Activated naive CD8-positive, alpha-beta T cell treated with anti-CD3 and anti-CD28 coated beads, Interleukin-2, amount 10 ng/mL, durations not matched to agents 7 days and 5 days (primary cell): ENCODE measurements at places on chromosomes 13 and 19.

- DNase-seq = no peak
Observed at GRCh38 chr19:10219678-10220077, 11.5 kb downstream of the S1PR2 start.

GRCh38 chr19:4971424-4971793 is 2.5 kb downstream of the KDM4B start:
- DNase-seq = peak; percentile 45

DNA sequence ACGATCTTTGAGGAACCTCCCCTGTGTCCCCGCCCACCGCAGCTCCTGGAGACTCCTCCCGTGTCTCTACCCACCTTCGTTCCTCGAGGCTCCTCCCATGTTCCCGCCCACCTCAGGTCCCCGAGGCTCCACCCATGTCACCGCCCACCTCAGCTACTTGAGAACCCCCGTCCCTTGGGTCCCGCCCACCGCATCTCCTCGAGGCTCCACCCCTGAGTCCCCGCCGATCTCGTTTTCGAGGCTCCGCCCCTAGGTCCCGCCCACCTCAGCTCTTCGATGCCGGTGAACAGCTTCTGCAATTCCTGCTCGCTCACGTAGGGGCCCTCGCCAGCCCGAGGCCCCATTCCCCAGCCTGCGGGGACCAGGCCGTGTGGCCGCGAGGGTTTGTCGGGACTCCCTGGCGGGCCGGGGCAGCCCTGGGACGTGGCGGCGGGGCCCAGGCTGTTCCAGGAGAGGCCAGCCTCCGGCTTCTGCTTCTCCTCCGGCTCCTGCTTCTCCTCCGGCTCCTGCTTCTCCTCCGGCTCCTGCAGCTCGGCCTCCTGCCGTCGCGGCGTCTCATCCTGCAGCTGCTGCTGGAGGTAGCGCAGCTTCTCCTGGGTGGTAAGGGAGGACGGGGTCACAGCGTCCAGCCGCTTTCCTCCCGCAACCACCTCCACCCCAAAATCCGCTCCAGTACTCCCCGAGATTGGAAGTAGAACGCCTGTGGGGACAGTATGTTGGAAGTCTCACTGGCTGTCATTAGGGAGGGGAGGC is 16.7 kb downstream of the TSKS start:
- DNase-seq = peak; percentile 46

DNA sequence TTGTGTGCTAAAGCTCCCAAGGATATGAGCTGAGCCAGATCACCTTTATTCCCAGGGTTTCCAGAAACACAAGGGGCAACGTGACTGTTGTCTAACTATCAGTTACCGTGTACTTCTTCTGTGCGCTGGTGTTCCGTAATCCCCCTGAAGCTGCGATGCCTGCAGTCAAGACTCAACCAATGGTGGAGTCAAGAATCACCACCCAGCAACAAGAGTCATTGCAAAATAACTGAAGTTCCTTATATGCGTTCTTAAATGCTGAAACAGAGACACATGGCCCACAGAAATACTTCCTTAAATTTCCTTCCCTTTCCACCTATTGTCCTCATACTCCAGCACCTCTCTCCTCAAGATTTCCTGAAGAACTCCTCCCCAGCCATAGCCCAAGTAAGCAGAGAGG is 200.2 kb downstream of the KATNAL1 start:
- DNase-seq = no peak

DNA sequence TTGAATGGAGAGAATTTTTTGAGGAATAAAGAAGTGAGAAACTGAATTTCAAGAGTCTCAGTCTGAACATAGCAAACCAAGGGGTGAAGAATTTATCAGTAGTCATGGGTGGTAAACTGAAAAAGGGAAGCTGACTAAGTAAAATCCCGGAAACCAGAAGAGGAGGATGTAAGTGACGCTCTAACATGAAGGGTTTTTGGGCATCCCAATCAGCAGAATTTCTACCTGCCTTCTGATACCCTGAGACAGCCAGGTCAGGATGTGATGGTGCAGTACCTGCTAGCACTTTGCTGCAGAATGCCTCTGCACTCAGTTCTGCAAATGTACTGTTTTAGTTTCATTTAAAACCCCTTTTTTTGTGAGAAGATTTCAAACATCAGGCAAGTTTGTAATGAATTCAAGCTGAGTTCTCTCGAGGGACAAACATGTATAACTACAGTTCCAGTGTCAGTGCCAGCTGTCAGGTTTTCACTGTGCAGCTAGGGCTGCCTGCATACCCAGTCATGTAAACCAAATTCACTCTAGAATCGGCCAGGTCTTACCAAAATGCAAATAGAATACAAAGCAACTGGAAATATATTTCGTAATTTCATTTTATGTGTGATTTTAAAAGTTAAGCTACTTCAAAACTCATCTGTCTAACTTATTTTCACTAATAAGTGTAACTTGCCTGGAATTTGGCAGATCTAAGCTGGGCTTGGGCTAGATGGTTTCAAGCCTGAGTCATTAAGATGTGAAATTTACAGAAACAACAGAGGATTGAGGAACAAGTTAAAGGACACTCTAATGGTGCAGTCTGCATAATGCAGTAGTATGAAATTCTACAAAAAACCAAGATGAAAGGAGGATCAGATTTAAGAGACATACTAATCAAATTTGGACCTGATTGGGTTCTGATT is 13.8 kb downstream of the METTL21C start:
- DNase-seq = no peak

DNA sequence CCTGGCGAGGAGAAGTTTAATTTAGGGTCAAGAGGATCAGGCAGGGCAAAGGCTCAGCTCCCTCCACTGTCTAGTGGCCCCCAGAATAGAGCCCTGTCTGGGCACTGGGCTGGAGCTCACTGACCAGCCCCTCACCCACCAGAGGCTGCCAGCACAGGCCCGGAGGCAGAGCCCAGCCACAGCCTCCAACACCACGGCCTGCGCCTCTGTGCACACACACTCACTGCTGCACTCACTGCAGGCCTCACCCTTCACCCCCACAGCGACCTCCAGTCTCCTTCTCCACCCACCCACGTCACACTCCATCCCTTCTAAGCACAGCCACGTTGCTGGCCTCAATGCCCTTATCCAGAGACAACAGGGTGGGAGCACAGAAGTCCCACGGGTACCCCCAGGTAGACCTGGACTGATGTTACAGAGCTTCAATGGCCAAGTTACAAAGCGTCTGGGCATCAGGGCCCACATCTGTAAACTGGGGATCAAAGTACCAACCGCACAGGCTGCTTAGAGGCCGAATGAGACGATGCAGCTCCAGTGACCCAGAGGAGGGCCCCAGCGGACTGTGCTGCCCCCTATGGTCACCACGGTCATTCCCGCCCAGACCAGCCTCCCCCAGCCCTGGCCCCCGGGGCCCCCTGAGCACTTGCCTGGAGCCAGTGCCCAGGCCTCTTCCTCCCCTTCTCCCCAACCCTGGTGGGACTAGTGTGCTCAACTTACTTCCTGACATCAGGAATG is 4.5 kb upstream of the PRKD2 start:
- DNase-seq = no peak

- no peak for DNase-seq
Observed at GRCh38 chr13:32501064-32501463, 37.5 kb downstream of the N4BP2L2 start.

DNA sequence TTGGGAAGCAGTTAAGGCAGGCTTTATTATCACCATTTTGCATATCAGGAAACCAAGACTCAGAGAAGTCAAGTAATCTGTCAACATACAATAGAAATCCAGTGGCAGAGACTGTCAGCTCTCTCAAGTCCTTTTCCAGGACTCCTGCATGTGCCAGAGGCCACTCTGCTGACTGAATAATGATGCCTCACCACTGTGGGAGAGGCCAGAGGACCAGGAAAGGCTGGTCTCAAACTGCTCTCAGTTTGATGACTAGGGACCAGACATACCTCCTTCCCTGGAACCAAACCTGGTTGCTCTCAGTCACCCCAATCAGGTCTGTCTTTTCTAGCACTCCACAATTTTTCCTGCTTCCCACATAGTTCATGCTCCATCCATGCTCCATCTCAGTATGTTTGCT is 8.0 kb downstream of the RNASEH2B start:
- DNase-seq = no peak

GRCh38 chr13:31781064-31781463 is 41.7 kb downstream of the RXFP2 start:
- no peak for DNase-seq

GRCh38 chr19:31235806-31236205 is 113.4 kb downstream of the TSHZ3 start:
- no peak for DNase-seq

DNA sequence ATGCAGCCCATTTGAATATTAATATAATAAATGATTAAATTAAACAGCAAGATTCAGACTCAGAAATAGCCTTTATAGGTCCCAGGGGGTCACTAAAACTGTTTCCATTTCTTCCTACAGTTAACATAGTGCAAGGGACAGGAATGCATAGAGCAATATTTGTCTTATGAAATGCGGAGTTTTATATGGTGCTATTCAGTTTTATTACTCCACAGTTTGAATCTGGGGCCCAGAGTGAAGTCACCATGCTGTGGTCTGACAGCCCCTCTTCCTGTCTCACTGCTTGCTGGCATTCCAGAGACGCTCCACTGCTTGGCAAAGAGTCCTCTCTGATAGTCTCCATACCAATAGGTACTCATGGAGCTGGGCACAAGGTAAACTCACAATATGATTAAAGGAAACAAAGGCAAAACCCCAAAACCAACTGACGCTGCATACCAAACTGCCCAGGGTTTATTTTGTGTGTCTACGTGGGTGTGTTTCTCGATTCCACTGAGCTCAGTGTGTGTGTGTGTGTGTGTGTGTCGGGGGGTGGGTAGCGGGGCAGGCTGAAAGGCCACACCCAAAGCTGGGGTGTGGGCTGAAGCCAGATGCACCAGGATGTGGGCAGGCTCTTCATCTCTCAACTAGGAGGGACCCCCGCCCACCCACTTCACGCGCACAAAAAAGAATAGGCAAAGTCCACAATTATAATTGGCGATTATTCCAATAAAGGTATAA is 277.9 kb downstream of the TSHZ3 start:
- DNase-seq = no peak
